GM13976 (cell line): ENCODE measurements at places on chromosomes 6 and 20.
A peak's percentile ranks its signal among the peaks of the same experiment; 100 is the strongest.

DNA sequence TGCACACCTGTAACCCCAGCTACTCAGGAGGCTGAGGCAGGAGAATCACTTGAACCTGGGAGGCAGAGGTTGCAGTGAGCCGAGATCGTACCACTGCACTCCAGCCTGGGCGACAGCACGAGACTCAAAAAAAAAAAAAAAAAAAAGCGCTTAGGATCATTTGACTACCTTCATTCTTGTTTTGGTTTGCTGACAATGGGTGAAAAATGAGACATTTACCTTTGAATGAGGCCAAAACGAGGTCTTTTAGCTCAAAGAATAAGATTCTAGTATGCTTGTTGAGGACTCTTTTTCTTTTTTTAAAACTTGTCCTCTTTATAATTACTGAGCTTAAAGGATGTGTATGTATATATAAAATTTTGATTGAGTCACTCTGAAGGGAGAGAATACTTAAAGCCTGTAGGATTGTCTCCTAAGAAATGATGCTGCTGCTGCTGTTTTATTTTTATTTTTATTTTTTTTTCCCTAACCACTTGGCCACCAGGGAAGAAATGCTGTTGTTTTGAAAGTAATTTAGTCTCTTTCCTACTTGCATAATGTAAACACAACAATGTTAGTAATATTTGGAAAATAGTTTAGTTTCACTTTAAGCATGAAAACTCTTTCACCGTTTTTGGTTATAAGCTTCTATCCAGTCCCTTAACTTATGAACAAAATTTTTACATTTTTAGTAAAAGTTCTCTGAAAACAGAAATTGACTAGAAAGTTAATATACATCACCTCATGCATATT, 7.9 kb downstream of the UBR2 start:
- DNase-seq, result no peak

DNA sequence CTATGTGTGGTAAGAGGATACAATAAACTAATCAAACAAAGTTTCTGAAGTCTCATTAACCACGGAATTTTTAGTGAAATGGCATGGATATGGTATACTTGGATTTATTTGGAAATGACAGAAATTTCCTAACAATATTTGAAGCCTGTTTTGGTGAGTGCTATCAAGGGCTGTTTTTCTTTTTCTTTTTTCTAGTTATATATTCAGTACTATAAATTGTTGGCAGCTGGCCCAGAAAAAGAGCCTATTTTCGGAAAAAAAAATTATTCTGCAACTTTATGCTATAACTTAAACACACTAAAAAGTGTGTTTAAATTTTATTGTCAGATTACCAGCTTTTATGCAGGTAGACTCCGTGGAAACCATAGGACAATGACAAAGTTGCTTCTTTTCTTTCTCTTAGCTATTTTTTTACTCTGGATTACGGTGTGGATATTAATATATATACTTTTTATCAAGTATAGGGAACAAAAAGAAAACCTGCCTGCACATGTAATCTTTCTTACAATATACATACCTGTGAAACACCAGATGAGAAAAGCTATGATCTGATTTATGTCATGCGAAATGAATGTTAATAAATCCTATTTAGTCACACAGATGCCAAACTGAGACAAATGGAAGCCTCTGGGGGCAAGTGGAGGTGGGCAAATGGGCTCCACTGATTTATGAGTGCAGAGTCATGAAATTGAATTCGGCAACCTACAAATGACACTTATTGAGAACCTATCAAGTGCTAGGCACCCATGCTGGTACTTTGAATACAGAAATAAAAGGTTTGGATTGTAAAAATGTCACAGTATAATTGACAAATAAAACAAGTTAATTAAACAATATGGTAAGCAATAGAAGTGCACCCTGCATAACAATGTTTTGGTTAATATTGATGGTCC, 919.5 kb upstream of the FLRT3 start:
- DNase-seq, result no peak

GRCh38 chr6:2042956-2043648, 202.3 kb downstream of the GMDS start:
- DNase-seq, result no peak

DNA sequence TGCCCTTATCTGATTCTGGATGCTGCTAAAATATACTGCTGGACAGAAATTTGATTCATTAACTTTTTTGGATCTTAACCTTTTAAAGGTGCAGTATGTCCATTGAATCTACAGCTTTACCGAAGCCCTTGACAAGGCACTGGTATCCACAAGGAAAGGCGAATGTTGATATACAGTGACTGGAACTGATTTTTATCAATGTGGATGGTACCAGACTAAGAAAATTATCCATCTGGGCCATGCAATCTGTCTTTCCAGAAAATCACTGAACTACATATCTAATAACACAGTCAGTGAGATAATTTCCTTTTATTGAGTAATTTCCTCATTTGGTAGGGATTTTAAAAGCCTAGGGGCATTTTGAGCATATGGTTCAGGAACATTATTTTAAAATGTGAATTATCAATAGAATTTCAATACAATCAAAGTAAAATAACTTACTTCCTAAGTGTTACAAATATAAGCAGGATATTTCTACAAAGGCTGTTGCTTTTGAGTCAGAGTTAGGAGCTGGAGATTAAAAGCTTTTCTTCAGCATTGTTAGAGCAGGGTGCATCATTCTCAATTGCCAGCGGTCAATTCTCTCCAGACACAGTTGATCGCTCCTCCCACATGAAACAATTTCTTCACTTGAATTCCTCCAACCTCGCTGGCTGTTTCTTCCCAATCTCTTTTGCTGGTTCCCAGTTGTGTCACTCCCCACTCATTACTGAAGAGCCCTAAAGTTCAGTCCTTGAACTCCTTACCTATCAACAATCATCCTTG, 585.3 kb upstream of the FLRT3 start:
- DNase-seq, result no peak

GRCh38 chr20:17647391-17648314, 34.4 kb downstream of the RRBP1 start:
- DNase-seq, result no peak

DNA sequence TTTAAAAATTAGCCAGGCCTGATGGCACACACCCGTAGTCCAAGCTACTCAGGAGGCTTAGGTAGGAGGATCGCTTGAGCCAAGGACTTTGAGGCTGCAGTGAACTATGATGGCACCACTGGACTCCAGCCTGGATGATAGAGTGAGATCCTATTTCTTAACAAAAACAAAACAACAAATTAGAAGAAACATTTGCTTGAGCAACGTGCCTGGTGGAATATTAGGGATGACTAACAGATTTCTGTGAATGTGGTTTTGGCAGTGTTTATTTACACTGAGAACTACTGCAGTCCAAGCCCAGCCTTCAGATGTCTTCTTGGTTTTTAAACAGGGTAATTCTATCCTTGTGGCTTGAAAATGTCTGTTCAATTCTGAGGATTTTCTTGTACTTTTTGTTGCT, 9.2 kb downstream of the PPP1R3G start:
- DNase-seq, result no peak

GRCh38 chr20:33282196-33282934, 649 bp upstream of the BPIFB1 start:
- peak; percentile 3 for DNase-seq

GRCh38 chr6:140276719-140277118, 902.3 kb upstream of the CITED2 start:
- DNase-seq, result no peak

GRCh38 chr6:167106406-167106805, 16.5 kb upstream of the CCR6 start:
- DNase-seq, result no peak

DNA sequence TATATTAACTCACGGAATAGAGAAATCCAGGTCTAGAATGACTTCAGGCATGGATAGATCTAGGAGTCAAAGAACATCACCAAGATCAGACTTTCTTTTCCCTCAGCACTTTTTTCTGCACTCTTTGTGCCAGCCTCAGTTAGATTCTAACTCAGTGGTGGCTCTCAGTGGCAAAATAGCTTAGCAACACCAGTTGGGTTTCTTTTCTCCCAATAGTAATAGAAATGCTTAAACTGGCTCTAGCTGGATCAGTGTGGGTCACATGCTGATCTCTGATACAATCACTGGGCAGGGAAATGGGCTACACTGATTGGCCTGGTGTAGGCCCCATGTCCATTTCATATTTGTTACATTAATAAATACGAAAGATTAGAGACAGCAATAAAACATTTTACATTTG, 44.2 kb upstream of the ARFGEF2 start:
- no peak for DNase-seq

DNA sequence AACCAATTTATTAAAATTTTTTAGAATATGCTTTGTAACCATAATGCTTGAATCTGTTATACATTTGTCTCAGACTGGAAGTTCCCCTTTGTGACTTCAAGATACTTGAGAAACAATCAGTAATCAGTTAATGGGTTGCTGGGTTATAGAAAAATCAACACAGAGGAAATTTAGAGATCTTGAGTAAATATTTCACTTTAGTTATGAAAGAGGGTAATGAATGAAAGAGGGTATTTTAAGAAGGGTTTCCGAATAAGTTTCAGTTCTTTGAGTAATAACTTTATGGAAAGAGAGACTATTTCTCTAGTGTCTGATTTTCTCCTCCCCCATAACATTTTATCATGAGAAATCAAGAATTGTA, 21.4 kb downstream of the ZFAND3 start:
- DNase-seq, result peak; percentile 55

- no peak for DNase-seq
Measured at GRCh38 chr6:100622907-100623692, 158.4 kb upstream of the SIM1 start.
